ENCODE measurements at places on chromosomes 5 and 9.

DNA sequence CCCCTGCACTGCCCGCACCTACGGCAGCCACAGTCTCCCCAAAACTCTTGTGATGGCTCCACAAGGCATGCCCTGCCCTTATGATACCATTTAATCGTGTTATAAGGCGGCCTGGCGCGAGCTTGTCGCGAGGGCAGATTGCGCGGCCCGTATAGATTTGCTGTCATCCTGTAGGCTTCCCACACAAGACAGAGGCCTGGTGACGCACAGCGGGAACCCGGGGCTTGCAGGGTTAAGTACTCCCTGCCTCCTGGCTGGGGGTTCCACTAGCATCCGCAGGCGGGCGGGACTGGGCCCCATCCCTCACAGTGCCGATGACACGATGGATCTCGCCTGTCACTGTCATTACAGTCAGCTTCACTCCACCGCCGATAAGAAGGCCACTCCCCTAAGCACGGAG is 364.9 kb upstream of the IRX2 start:
- DNase-seq: no peak

GRCh38 chr9:97415146-97415545 is 3.2 kb downstream of the TDRD7 start:
- no peak for DNase-seq

- no peak for DNase-seq
Measured at GRCh38 chr9:134307674-134308638, 18.3 kb upstream of the RXRA start.

DNA sequence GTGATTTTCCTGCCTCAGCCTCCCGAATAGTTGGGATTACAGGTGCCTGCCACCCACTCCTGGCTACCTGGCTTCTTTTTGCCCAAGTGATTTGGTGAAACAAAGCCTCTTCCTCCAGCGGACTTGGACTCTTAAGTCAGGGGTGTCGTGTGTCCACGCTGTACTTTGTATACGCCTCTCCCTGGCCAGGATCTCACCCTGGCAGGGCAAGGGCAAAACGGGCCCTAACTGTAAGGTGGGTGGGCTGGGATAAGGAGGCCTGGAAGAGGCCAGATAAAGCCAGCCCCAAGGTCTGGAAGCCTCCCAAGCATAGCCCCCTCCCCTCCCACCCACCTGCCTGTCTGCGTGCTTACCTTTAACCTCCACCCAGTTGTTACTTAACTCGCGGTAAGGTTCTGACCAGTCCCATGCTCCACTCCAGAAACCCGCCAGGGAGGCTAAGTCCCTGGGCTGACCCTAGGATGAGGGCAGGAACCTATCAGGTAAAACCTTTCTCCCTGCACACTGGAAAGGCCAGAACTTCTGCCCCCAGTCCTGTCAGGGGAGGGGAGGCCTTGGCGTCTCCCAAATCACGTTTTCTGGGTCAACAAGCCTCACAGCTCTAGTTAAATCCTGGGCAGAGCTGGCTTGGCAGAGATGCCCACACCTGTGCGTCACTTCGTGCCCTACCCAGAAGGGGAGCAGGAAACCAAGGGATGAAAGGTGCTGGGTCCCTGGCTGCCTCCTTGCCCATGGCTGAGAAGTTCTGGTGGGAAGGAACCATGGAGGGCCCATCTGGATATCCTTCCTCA is 8.4 kb downstream of the CDK9 start:
- no peak for DNase-seq

- DNase-seq: no peak
Measured at GRCh38 chr5:127988146-127988760, 95.3 kb upstream of the SLC12A2 start.
